Stimulated activated CD4-positive, alpha-beta T cell treated with anti-CD3 and anti-CD28 coated beads, Interleukin-1b, Interleukin-23, amount 100 ng/mL, for 1 hour (primary cell): ENCODE measurements at places on chromosomes 6 and 20.

DNA sequence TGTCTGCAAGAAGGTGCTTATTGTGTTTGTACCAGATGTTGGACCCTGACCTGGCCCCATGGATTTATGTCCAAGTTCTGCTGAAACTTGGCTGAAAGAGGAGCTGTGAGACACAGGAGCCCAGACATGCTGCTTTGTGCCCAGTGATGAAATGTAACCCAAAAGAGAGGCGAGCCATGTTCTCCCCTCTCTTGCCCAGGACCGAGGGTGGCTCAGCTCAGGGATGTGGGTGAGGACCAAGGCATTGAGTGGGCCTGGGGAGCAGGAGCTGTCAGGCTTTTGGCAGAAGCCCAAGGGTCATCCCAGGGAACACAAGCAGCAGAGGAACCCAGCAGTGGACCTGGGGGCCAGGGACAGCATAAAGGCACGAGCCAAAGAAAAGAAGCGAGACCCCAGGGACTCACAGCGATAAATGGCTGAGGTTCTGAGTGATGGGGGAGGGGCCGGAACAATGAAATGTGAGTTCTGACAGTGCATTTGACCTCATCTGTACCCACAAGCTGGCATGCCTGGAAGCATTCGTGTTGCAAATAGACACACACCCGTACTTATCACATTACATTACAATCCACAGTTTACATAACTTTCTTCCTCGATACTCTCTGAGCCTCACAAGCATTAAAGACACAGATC, 363.4 kb upstream of the JARID2 start:
- no peak for DNase-seq

DNA sequence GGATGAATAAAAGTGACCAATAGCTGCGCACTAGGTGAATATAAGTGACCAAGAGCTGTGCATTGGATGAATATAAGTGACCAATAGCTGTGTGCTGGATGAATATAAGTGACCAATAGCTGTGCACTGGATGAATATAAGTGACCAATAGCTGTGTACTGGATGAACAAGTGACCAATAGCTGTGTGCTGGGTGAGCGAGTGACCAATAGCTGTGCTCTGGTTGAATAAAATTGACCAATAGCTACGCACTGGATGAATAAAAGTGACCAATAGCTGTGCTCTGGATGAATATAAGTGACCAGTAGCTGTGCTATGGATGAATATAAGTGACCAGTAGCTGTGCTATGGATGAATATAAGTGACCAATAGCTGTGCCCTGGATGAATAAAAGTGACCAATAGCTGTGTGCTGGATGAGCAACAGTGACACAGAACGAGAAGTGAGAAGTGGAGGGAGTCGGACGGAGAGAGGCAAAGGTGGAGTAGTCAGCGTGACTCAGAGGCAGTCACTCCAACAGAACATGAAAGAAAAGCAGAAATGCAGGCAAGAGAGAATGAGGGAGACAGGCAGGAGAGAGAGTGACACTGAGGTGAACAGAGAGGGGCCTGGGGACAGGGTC, 38.5 kb downstream of the RBM38 start:
- DNase-seq = no peak

DNA sequence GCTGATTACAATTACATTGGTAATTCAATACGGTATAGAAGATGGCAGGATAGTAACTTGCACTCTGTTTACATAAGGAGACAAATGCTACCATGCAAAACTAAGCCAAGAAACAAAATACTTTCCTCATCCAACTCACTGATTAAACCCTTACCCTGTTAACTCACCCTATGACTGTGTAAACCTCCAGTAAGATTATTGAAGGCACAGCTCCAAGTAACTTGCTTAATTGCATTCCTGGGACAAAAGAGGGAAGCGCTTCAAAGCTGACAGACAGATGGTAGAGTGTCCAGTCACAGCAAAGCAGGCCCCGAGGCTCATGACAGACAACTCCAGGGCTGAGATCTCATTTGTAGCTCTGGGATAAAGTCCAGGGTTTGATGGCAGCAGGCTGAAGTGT, 6.9 kb upstream of the KIF16B start:
- no peak for DNase-seq

- no peak for DNase-seq
Measured at GRCh38 chr6:150176152-150176551, 33.3 kb downstream of the PPP1R14C start.

DNA sequence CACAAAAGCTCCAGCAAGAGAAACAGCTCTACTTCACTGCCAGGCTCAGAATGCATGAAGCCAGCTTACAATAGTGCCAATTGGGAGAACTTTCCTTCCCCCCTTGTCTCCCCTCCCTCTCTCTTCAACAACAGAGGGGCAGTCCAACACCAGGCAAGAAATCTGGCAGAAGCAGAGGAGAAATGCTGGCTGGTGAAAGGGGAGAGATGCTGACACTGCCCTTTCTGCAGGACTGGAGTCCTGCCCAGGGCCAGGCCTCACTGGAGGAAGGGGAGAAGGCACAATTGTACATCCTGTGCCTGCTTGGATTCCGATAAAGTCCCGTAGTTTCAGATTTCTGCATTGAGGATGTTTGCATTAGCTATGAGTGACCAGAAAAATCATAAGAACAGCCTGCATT, 148.6 kb downstream of the LRRC1 start:
- DNase-seq = no peak

- no peak for DNase-seq
Measured at GRCh38 chr6:143232849-143233248, 172.2 kb downstream of the AIG1 start.

GRCh38 chr6:42365021-42365420, 86.7 kb downstream of the TRERF1 start:
- DNase-seq = no peak

DNA sequence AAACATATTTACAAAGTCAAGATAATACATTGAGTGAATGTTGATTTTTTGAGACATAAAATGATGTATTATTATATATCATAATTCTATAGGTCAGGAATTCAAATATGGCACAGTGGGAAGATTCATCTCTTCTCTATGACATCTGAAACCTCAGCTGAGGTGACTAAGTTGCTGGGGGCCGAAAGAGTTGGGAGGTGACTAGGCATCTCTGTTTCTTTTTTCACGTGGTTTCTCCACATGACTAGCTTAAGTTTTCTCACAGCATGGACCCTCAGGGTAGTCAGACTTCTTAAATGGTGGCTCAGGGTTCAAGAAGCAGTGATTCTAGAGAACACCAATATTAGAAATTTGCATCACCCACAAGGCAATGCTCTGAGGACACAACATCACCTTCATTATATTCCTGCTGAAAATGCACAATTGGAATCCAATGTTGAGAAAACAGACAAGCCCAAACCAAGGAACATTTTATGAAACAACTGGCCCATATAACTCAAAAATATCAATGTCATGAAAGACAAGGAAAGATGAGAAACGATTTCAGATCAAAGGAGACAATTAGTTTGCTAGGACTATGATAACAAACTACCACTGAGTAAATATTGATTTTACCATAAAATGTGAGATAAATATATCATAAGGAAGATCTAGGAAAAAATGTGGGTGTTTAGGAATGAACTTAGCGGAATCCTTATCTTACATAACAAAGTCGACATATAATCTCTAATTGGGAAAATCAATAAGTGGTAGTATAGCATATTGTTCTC, 273.3 kb upstream of the IRAK1BP1 start:
- DNase-seq = no peak

- no peak for DNase-seq
Measured at GRCh38 chr6:110612298-110612697, 135.9 kb upstream of the SLC22A16 start.

DNA sequence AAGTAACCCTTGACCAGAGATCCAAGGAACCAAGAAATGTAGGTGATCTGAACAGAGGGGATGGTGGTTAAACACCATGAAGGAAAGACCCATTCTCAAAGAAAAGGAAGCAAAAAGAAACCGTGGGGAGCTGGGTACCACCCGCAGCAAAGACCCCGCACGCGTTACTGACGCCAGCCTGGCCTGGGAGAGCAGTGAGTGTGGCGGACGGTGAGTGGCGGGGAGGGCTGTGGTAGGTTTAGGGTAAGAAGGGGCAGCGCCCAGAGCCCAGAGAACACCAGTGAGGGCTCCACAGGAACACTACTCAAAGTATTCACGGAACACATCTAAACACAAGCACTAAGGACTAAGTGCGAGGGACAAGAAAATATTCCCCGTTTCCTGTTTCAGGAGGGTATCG, 4.2 kb downstream of the GMEB2 start:
- no peak for DNase-seq

- DNase-seq = no peak
Measured at GRCh38 chr6:25788305-25788922, 33.9 kb downstream of the SLC17A4 start.

DNA sequence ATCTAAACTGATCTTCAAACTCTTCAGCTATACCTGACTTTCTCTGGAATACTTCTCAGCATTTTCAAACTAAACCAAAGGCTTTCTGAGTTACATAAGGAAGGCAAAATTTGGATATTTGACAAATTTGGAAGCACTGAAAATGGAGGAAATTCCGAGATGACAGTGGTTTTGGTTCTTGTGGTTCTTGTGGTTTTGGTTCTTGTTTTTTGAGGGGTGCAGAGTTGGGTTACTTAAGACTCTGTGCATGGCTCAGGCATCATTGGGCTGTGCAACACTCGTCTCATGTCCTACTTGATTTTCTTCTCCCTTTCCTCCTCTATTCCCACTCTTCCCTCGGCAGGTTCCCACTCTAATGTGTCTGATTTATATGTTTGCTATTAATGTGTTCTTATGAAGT, 78.0 kb downstream of the SLC22A3 start:
- DNase-seq = no peak

GRCh38 chr20:32879538-32879937, 20.8 kb downstream of the EFCAB8 start:
- no peak for DNase-seq
